Stimulated activated CD4-positive, alpha-beta T cell treated with anti-CD3 and anti-CD28 coated beads, Interleukin-1b, Interleukin-23, amount 100 ng/mL, for 1 hour (primary cell): ENCODE measurements at places on chromosomes 12 and 14.

GRCh38 chr14:58947814-58948445 lies 240.5 kb upstream of the DAAM1 start:
- DNase-seq, result no peak

DNA sequence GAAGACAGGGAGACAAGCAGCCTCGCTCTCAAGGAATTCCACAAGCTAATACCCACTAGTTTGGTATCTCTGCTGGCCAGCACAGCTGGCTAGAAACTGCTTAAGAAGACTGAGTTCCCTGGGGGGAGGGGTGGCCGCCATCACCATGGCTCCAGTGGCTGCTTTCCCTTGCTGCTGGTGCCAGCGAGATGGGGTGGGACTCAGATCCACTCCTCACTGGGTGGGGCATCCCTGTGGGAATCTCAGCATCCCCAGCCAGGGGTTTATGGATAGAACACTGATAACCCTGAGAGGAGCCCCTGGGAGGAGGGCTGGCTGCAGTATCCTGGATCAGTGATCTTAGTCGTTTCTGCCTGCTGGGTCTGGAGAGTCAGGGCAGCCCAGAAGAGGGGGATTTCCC lies 170.6 kb upstream of the MDGA2 start:
- DNase-seq, result no peak

GRCh38 chr14:22466491-22466890 lies 122.5 kb downstream of the DAD1 start:
- no peak for DNase-seq

DNA sequence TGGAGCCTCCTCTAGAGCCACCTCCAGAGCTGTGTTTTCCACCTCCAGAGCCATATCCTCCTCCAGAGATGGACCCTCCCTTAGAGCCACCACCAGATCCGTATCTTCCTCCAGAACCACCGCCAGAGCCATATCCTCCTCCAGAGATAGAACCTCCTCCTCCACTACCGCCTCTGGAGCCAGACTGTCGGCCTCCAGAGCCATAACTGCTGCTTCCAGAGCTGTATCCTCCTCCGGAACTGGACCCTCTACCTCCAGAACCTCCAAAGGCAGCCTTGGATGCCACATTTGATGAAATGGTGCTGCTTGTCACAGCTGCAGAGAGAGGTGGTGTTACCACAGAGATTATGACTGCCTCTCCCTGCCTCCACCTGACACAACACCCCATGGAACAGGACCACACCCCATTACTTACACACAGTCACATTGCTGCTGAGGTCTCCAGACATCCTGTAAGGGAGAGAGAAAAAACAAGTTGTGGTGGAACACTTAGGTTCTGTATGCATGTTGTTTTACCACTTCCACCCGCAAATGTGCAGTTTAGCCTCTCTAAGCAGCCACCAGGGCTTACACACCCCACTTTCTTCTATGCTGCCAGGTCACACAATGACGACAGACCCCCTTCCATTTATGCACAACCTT lies 6.8 kb downstream of the KRT2 start:
- DNase-seq, result peak; percentile 14

- DNase-seq, result no peak
Measured at GRCh38 chr12:54047160-54047963, 6.3 kb upstream of the HOXC4 start.

GRCh38 chr12:96752211-96752610 lies 154.8 kb upstream of the NEDD1 start:
- no peak for DNase-seq

- DNase-seq, result no peak
Measured at GRCh38 chr12:19850346-19851065, 411.2 kb downstream of the AEBP2 start.

DNA sequence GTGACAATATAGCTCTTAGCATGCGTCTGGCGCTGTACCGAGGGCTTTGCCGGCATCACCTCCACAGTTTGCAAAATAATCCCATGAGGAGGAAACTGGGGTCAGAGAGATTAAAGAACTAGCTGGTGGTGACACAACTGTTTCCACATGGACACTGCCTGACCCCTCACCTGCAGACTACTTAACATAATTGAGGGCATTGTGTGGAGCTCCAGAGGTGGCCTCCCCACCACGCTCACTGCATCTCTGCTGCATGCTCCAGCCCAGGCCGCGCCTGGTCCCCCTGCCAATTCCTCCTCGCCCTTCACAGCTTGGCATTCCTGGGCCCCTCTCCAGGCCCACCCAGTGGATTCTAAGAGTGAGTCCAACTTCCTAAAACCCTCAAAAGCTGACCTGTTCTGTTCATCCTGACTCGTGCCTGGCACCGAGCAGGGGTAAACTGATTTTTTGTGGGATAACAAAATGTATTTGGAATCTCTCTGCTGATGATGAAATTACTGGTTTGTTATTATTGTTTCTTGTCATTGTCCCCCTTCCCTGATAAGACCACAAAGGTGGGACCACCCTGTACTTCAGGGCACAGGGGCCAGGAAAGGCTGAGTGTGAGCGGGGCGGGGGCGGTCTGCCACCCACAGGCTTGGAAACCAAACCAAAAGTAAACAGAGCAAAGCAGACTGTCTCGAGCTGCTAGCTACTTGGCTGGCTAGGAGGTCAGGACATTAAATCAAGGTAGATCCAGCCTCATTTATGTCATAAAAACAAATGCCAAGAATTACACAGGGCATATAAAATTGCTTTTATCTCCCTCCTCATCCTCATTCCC lies 40.6 kb downstream of the CHGA start:
- DNase-seq, result no peak

DNA sequence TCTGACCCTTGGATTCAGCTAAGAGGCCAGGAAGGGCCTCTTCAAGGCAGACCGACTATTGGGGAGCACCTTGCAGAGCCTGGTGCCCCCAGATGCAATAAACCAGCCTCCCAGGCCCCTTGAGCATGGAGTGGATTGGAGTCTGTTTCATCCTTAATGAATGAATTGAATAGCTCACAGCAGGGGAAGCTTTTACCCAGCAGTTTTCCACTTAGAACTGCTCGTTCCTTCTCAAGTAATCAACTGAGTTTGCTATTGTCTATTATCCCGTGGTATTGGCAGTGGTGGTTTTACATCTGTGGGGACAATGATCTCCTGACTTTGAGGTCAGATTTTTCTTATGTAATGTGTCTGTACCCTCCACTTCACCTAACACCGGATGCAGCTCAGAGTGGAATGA lies 197.6 kb downstream of the AACS start:
- DNase-seq, result no peak

- no peak for DNase-seq
Measured at GRCh38 chr12:45730348-45731189, 1.1 kb downstream of the ARID2 start.

GRCh38 chr12:50192908-50193307 lies 25.7 kb upstream of the CERS5 start:
- no peak for DNase-seq

- DNase-seq, result no peak
Measured at GRCh38 chr12:116978791-116979508, 68.2 kb downstream of the FBXW8 start.

DNA sequence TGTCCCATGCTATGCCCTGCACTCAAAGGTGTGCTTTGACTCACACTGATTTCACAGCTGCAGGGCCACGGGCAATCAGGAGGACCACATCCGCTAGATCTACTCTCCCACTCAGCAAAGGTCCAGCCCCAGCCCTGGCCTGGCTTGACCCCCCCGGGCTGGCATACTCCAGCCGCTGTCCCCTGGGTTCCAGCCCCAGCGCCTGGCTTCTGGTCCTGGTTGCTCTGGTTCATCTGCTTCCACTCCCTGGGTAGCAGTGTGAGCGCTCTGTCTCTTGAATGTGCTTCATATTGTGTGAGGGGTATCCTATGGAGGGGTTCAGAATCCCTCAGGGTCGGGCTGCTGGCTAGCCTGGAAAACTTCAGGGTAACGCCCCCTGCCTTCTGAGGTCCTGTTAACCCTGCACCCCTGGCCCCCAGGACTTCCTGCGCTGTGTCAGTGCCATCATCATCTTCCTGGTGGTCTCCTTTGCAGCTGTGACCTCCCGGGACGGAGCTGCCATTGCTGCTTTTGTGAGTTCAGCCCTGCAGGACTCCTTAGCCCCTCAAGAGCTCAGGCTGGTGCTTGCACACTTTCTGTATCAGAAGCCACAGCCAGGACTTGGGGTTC lies 1.9 kb downstream of the CMTM5 start:
- no peak for DNase-seq

DNA sequence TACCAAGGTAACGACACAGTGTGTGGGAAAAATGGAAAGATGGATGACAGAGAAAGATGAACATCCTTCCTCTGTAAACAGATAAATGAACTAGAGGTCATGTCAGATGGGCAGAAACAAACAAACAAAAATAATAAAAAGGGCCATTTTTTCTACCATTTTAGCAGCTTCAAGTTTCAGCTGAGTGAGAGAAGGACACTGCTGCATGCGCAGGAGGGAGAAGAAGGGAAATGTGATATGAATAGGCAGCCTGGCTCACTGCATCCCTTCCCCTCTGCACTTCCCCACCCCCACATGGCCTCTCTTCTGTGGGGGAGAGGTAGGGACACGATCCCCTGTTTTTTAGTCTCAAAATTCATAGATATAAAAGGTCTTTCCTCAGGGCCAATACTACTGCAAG lies 492.0 kb downstream of the NELL2 start:
- DNase-seq, result no peak

- no peak for DNase-seq
Measured at GRCh38 chr14:94598816-94599655, 13.2 kb upstream of the SERPINA3 start.

DNA sequence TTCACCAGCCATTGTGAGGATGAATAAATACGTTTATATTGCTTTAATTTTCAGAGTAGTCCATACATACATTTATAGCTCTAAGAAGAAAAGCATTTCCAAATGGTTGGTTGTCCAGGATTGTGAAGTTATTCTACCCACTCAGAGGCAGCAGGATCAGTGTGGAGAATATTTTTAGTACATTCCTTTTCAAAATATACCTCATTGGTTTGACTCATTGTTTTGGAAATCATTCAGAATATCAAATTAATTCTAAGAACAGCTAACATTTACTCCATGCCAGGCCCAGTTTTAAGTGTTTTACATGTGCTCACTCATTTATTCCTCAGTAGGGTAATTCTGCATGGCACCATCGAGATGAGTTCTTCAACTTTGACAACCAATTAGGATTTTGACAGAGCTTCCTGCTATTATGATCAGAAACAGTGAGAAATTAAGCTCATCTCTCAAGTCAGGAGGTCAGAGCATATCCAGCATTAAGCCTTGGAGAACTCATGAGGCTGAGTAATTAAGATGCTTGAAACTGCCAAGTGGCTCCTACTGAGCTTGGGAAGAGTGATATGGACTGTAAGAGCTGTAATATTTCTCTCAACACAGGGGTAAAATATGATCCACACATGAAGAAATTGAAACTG lies 153.3 kb upstream of the CLEC14A start:
- DNase-seq, result no peak

- no peak for DNase-seq
Measured at GRCh38 chr14:35375558-35376025, 29.0 kb downstream of the NFKBIA start.

GRCh38 chr12:103269946-103270345 lies 225.8 kb downstream of the C12orf42 start:
- DNase-seq, result no peak
